ENCODE measurements at places on chromosomes 7 and 10. TPM values are rescaled to one million over a fixed set of nuclear protein-coding genes. Genes with fewer than 3 reads are reported as not detected.

The LRRTM3 gene
- 2.0 TPM for polyA plus RNA-seq

- no peak for DNase-seq
Observed at GRCh38 chr10:132366499-132366898, 30.5 kb upstream of the PWWP2B start.

DNA sequence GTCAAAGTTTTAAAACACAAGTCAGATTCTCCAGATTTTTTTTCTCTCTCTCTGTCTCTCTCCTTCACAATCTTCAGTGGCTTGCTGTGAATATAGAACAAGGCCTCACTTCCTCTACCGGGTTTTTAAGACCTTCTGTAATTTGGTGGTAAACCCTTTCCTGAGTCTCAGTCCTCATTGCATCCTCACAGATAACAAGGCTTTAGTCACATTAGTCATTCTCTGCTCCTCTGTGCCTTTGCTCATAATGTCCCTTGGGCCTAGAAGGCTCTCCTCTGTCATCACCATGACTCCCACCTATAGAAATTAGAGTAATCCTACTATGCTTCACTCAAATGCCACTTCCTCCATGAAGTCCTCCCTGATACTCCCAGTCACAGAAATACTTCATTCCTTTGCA lies 172.7 kb upstream of the HPS1 start:
- no peak for DNase-seq

DNA sequence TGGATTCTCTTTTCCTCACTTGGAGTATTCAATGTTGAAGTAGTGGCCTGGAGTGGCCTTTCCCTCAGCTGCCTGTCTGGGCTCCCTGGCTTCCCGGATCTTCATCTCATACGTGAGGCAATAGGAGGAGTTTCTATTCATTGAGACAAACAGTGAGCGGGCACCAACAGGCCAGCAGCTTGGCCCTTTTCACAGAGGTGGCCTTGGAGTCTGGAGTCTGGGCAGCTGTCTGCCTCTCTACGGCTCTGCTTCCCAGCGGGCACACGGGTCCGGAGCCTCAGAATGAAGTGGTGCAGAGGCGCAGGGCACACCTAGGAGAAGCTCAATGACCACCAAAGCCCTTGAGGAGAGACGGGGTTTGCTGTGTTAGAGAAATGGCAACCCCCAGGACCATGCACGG lies 169.4 kb downstream of the CCDC3 start:
- DNase-seq = no peak
